ENCODE measurements at places on chromosomes 11 and 22.

GRCh38 chr11:134417871-134418840 lies 6.1 kb upstream of the B3GAT1 start:
- no peak for DNase-seq

DNA sequence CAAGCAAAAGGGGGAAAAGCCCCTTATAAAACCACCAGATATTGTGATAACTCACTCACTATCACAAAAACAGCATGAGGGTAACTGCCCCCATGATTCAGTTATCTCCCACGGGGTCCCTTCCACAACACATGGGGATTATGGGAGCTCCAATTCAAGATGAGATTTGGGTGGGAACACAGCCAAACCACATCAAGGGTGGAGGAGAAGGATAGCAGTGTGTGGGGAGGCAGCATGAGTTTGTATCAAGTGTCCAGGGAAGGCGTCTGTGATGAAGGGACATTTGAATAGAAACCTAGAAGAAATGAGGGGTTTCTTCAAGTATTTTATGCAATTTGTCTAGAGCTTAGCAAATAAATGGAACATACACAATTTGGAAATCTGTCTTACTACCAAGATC lies 98.2 kb downstream of the SLC1A2 start:
- no peak for DNase-seq

DNA sequence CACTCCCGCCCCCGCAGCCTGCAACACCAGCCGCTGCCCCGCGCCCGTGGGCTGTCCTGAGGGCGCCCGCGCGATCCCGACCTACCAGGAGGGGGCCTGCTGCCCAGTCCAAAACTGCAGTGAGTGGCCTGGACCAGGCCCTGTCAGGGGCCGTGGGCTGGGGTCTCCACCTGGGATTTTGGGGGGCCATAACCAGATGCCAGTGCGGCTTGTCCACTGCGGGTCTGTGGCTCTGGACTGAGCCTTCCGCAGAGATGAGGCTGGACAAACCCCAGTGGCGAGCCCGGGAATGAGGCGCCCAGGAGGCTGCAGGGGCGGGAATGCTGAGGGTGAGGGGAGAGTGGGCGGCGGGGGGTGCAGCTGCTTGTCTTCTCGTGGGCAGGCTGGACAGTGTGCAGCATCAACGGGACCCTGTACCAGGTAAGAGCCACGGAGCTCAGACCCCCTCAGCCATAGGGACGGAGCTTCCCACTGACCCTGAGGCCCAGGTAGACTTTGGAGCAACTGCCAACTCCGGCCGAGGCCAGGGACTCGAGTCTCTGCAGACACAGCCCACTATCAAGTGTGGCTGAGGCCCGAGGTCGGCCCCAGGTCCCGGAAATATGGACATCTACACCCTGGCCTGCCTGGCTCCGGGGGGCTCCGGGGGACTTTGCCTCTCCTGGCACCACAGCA lies 24.8 kb upstream of the MUC5B start:
- DNase-seq = no peak

DNA sequence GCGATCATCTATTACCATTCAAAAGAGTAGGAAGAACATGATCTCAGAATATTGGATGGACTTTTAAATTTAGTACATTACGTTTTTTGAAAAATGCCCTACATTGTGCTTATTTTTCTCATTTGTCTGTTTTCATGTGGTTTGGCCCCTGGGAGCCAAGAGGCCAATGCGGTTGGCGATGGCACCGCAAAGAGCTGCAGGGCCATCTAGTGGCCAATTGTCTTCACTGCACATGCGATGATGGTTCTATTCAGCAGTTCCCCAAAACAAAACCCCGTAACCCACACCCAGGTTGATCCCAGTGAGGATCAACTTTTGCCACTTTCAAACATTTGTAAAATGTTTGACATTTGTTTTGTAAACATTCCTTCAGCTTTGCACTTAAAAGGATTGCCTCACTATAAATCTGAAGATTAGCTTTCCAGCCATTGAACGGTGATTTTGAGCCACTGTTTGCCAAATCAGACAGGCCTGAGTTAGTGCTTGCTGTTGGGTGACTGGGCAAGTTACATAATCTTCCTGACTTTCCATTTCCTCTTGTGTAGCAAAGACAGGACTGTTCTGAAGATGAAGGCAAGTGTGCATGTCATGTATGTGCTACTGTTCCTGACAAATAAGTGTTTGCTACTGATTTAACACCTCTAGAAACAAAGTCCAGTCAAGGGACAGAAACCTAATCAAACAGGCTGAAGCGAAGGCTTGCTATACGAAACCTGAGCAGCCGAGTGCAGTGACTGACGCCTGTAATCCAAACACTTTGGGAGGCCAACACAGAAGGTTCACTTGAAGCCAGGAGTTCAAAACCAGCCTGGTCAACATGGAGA lies 29.2 kb upstream of the XBP1 start:
- peak; percentile 75 for DNase-seq

GRCh38 chr11:78414321-78415051 lies 3.1 kb downstream of the GAB2 start:
- peak; percentile 40 for DNase-seq

- DNase-seq = no peak
Measured at GRCh38 chr11:57335023-57335342, 709 bp downstream of the SSRP1 start.

DNA sequence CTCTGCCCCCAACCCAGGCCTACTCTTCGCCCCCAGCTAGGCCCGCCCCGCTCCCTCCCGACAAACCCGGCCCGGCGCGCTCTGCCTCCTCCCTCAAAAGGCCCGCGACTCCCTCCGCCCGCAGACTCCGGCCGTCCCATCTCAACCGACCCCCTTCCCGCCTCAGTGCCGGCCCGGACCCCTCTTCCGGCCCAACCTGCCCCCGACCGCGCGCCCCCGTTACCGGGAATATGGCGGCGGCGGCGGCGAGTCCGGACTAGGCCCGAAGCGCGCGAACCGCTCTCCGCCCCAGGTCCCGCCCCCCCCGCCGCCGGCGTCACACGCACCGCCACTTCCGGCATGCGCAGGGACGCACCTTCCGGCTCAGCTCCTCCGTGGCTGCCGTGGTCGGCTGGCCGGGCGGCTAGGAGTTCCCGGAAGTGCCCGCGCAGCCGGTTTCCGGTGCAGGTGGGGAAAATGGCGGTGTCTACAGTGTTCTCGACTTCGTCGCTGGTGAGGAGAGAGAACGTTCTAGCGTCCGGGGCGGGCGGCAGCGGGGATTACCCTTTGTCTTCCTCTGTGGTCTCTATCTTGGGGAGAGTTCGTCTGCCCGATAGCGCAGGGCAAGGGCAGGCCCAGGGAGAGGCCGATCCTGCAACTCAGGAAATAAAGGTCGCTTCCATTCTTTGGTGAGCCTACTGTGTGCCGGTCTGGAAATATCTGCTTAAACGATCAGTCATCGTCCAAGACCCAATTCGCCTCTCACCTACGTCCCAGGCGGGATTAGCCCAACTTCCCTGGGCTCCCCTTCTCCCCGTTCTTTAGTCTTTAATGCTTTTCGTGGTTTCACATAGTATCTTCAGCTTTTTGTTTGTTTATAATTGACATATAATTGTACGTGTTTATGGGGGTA lies at the start of the genes CPSF7 and SDHAF2:
TSS of gene CPSF7 (minus strand) at position 285 of the 892 bp plus-strand sequence. CDS start 740 bp downstream, outside the sequence.
TSS of gene SDHAF2 (plus strand) at position 434 of the 892 bp plus-strand sequence. CDS start at position 457, 23 bp downstream.
- peak; percentile 96 for DNase-seq

- no peak for DNase-seq
Measured at GRCh38 chr11:95065336-95065735, 1.4 kb upstream of the SRSF8 start.

- no peak for DNase-seq
Measured at GRCh38 chr22:19183216-19183615, 4.7 kb upstream of the SLC25A1 start.

- peak; percentile 59 for DNase-seq
Measured at GRCh38 chr11:66479394-66480116, 679 bp upstream of the DPP3 start.

GRCh38 chr11:116502641-116503061 lies 270.1 kb downstream of the BUD13 start:
- no peak for DNase-seq

DNA sequence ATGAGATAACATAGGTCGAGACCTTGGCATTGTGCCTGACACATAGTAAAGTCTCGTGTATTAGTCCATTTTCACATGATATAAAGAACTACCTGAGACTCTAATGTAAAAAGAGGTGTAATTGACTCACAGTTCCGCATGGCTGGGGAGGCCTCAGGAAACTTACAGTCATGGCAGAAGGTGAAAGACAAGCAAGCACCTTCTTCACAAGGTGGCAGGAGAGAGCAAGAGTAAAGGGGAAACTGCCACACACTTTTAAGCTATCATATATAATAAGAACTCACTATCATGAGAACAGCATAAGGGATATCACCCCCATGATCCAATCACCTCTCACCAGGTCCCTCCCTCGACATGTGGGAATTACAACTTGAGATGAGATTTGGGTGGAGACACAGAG lies 165.2 kb downstream of the SPON1 start:
- no peak for DNase-seq

- no peak for DNase-seq
Measured at GRCh38 chr11:129694966-129695365, 120.7 kb upstream of the TMEM45B start.

GRCh38 chr11:31711137-31711536 lies 100.0 kb downstream of the PAX6 start:
- DNase-seq = no peak

DNA sequence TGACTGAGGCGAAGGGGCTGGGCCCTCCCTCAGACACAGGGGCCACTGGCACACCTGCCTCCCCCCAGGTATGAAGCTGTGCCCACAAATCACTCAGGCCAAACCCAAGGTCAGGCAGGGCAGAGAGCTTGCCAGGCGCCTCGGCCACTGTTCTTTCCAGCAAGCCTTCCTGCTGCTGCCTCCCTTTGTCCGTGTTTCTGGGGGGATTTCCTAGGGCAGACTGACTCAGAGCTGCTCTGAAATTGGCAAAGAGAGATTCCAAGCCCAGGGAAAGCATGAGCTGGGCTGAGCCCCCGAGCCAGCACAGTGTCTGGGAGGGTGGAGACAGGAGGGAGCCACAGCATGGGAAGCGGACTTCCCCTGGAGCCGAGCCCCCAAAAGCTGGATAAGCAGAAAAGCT lies 33.2 kb downstream of the PPP2R1B start:
- DNase-seq = peak; percentile 87

GRCh38 chr11:69241075-69241740 lies 52.7 kb upstream of the MYEOV start:
- no peak for DNase-seq

GRCh38 chr22:46576556-46577367 lies 39.3 kb upstream of the CELSR1 start:
- DNase-seq = peak; percentile 32

GRCh38 chr11:69537126-69537525 lies 55.7 kb downstream of the LINC01488 start:
- no peak for DNase-seq

DNA sequence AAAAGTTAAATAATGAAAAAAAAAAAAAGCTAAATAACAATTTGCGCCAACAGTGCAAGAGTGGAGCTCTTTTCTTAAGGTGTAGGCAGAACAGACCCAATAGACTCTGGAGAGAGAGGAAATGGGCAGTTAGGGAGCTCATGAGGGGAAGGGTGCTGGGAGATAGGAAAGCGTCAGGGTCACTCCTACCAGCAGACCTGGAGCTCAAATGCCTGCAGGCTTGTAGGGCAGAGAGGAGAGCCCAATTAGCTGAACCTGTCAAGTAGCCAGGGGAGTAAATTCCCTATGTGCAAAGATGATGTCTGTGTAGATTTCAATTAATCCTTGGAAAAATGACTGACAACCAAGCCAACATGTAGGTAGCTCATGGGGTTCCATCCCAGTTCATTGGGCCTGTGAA lies 73.0 kb downstream of the RAB30 start:
- no peak for DNase-seq

- no peak for DNase-seq
Measured at GRCh38 chr11:43948341-43949225, 6.1 kb downstream of the C11orf96 start.

DNA sequence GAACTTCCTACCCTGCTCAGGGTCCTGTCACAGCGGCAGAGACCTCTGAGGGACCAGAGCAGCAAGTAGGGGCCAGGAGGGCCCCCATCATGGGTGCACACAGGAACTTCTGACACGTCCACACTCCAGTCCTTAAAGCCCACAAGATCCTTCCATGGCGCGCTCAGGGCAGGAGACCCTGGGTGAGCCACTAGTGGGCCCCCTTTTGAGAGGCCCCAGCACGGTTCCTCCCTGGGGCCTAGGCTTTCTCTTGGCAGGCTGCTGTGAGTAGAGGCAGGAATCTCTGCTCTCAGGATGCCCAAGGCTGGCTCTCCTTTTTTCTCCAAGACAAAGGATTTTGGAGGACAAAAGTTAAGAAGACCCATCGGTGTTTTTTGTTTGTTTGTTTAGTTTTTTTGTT lies 22.4 kb downstream of the RPS6KA4 start:
- DNase-seq = no peak

DNA sequence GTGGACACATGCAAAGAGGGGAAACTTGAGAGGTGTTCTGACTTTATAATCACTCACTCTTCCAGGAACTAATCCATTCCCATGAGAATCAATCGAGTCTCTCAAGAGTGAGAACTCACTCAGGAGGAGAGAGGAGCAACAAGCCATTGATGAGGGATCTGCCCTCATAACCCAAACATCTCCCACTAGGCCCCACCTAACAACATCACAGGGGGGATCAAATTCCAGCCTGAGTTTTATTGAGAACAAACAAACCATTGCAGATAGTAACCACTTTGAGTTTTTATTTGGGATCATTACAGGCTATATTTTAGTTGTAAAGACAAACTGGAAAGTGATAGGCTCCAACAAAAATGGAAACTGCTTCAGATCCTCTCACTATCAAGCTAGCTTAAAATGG lies 328.8 kb upstream of the CTSC start:
- DNase-seq = no peak

GRCh38 chr22:37681556-37682049 lies 4.5 kb upstream of the NOL12 start:
- peak; percentile 79 for DNase-seq

DNA sequence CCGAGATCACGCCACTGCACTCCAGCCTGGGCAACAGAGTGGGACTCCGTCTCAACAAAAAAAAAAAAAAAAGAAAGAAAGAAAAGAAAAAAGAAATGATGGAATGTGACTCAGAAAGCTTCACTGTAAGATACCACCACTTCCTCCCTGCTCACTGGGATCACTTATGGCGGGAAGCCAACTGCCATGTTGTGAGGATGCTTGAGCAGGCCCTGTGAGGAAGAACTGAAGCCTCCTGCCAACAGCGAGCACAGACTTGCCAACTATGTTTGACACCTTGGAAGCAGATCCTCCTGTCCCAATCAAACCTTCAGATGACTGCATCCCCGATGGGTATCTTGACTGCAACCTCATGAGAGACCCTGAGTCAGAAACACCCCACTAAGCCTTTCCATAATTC lies 8.3 kb downstream of the SEC14L6 start:
- DNase-seq = no peak

- no peak for DNase-seq
Measured at GRCh38 chr22:19108807-19109197, 13.4 kb downstream of the DGCR2 start.

GRCh38 chr11:91857179-91857578 lies 367.4 kb upstream of the FAT3 start:
- DNase-seq = no peak

GRCh38 chr11:11217929-11218628 lies 135.0 kb downstream of the CSNK2A3 start:
- DNase-seq = no peak

All from mesenchymal stem cell (in vitro differentiated cells and primary cell).